ENCODE measurements at places on chromosomes 5 and 9.

DNA sequence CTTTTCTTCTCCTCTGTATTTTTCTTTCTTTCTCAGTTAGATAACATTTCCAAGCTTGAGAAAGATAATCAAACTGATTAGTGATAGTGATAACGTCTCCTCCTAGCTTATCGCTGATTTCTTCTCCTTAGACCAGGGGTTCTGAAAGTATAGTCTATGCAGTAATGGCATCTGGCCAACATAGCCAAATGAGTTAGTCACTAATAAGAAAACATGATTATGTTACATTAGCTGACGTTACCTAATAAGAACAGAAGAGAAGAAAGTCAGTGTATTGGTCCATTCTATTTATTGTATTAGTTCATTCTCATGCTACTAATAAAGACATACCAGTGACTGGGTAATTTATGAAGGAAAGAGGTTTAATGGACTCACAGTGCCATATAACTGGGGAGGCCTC is 111.2 kb downstream of the STRBP start:
- DNase-seq: no peak

GRCh38 chr5:155872629-155873220 is 454.2 kb upstream of the SGCD start:
- no peak for DNase-seq

GRCh38 chr5:127243011-127243410 is 47.6 kb upstream of the MEGF10 start:
- no peak for DNase-seq

DNA sequence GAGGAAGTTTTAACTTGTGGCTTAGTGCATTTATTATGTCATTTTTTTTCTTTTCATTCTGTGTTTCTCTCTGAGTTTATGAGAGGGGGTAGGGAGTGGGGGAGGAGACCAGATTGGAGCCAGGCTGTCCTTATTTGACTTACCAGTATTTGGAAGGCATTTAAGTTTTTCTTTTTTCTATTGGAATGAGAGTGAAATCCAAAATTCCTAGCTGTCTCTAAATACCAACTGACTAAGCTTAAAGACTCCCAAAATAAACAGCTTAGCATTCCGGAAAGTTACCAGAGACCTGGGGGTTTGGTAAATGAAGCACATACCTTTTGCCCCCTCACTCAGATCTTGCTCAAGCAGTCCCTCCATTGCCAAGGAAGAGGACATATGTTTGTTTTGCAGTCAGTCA is 581.9 kb upstream of the BRINP1 start:
- DNase-seq: no peak

DNA sequence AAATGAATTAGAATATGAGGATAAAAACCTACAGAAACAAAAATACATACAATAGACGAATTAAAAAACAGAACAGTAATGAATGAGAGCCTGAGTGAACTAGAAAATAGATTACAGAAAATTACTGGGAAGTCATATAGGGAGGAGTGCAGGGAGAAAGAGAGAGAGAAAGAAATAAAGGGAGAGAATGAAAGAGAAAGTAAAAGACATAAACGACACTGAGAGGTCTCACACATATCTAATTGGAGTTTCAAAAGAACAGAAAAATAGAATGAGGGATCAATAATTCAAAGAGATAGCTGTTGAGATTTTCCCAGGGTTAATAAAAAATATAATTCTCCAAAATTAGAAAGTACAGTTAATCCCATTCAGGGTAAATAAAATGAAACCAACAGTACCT is 156.4 kb upstream of the FTMT start:
- DNase-seq: no peak

DNA sequence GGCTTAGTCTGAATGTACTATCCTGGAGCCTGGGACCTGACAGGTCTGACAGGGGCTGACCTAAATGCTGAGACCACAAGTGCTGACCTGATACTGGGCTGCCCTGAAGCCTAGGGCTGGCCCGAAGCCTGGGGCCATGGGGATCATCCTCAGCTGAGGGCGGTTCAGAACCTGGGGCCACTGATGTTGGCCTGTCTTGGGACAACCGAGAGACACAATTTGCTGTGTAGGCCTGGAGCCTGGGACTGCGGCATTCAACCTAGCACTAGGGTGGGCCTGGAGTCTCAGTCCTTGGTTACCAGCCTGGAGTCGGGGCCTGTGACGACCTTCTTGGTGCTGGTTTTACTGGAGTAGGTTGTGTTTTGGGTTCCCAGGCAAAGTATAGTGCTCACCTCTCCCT is 46.3 kb downstream of the SRFBP1 start:
- DNase-seq: no peak

GRCh38 chr5:151615431-151615830 is 24.3 kb upstream of the FAT2 start:
- no peak for DNase-seq

Data from SK-N-SH (cell line).